Hematopoietic multipotent progenitor cell treated with erythropoietin and hydrocortisone succinate and interleukin-3 and kit ligand, for 4 days (in vitro differentiated cells): ENCODE measurements at places on chromosomes 2 and 18.

- no peak for DNase-seq
Observed at GRCh38 chr2:67871686-67872412, 191.0 kb downstream of the C1D start.

GRCh38 chr2:219180961-219181360 is 2.9 kb downstream of the RETREG2 start:
- DNase-seq = no peak

DNA sequence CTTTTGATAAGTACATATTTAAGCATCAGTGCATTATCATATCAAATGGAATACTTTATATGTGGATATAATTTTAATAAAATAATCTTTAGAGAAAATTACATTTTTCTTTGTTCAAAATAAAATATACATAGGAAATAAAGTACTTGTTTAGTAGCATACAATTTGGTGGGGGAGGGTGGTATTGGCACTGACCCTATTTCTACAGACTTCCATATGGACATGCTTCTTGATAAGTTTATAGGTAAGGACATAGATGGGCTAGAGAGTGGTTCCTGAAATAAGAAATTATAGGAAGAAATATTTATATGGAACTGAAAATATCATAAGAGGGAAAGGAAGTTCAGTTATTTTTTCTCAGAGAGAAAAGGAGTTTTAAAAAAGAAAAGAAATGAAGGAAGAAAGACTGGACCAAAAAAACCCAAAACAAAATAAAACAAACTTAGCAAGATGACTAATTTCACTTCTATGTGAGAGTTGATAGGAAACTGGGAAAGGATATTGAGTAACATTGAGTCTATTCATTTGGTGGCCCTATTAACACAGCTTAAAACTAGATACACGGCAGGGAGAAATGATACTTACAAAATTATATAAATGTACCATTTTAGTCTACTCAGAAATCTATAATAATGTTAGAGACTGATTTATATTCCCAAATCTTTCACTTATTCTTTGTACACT is 505.9 kb downstream of the ERBB4 start:
- no peak for DNase-seq

DNA sequence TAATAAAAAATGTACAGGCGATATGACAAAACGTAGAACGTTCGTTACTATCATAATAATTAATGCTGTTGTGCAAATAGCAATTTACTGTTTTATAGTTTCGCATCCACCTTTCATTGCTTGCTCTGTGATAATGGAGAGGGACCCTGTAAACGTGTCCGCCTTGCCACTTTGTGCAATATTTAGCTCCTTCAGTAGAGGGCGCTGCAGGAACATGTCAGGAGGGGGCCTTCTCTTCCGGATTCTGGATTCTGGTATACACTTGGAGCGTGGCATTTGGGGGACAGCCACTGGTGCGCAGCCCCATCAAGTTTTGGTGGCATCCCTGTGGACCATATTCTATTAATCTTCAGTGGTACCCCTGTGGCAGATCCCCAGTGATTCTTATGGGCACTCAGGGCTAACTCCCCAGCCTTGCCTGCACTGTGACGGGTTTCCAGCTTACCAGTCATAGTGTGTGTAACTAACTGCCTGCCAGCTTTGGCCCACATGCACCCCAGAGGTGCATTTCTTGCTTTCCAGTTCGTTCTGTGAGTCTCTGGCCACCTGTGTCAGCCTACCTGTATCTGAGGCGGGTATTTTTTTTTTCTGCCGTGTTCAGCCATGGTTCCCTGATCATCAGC is 140.3 kb downstream of the CYRIA start:
- DNase-seq = peak; percentile 66

DNA sequence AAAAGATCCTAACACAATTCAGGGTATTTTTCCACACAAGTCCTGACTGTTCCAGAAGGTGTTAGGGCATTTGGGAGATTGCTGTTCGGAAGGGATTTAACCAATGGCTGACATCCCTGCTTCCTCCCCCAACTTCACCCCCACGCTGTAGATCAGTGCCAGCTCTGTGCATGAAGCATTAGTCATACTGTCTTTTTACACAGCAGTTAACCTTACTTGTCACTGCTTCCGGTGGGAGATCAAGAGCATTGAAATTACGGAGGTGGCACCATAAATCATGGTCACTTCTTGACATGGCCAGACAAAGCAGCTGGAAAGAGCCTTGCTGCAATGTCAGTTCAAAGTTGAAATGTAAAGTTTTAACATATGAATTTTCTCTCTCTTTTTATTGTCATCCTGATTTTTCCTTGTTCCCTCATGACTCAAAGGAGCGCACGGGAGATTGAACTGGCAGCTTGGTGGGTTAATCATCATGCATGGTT is 70.2 kb downstream of the HRH4 start:
- peak; percentile 91 for DNase-seq

GRCh38 chr2:151853070-151853758 is 25.0 kb upstream of the ARL5A start:
- DNase-seq = no peak

GRCh38 chr2:217250013-217250524 is 390.2 kb upstream of the TNP1 start:
- DNase-seq = no peak

- DNase-seq = no peak
Observed at GRCh38 chr2:23249348-23249747, 135.6 kb upstream of the KLHL29 start.

DNA sequence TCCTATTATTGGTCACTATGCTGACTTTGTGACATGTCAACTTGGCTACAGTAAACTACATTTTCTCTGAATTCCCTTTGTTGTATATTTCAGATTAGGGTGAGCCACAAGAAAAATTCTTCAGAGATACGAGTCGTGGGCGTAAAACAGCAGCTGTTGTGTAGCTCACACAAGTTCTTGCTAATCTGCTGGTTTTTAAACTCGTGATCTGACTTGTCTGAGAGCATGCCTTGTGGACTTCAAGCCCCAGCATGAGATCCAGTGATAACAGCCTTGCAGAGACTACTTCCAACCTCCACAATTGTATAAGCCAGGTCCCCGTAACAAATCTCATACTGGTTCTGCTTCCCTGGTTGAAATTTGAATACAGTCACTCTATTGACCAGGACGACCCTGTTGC is 259.8 kb upstream of the LYPD1 start:
- DNase-seq = no peak

GRCh38 chr2:34408100-34408499 is 809.0 kb upstream of the FAM98A start:
- no peak for DNase-seq

DNA sequence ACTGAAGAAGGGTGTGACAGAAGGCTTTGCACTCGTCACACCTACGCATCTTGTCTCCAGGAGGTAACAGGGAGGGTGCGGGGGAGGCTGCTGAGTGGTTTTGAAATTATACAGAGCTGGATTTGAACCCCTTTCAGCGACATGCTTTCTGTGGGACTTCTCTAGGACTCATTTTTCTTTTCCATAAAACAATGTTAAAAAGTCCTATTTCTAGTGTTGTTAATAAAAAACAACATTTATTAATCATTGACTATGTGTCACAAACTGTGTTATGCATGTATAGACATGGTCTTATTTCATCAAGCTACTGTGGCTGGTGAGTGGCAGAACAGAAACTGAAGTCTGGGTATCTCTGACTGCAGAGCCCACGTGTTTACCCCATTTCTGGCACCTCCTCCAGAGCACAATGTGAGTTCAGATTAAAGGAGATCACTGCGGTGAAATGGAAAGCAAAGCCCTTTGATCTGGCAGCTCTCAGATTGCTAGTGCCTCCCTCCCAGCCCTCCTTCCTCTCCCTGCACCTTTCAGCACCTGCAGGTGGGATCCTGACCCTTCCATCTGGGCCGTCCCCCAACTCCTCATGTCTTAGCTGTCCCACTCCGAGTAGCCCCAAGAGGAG is 315.5 kb upstream of the MYT1L start:
- no peak for DNase-seq

GRCh38 chr2:41695198-41696113 is 352.4 kb upstream of the PKDCC start:
- no peak for DNase-seq

GRCh38 chr2:3154146-3154545 is 223.5 kb downstream of the EIPR1 start:
- DNase-seq = peak; percentile 24
